ENCODE measurements at places on chromosomes 11 and 22.

DNA sequence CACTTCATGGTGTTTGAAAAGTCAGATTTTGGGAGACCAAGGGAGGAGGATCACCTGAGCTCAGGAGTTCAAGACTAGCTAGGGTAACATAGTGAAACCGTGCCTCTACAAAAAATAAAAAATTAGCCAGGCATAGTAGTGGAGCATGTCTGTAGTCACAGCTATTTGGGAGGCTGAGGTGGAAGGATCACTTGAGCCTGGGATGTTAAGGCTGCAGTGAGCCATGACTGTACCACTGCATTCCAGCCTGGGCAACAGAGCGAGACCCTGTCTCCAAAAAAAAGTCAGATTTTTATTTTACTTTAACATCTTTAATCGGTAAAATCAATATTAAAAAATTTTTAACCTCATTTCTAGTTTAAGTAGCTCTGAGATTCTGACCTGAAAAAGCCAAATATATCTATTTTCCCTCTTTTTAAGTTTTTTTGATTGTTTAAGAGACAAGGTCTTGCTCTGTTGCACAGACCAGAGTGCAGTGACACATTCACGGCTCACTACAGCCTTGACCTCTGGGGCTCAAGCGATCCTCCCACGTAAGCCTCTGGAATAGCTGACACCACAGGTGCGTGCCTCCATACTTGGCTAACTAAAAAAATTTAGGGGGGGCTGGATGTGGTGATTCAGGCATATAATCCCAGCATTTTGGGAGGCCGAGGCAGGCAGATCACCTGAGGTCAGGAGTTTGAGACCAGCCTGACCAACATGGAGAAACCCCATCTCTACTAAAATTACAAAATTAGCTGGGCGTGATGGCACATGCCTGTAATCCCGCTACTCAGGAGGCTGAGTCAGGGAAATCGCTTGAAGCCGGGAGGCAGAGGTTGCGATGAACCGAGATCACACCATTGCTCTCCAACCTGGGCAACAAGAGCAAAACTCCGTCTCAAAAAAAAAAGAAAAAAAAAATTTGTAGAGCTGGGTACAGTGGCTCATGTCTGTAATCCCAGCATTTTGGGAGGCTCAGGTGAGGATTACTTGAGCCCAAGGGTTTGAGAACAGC is 48.4 kb downstream of the SFI1 start:
- no peak for DNase-seq

DNA sequence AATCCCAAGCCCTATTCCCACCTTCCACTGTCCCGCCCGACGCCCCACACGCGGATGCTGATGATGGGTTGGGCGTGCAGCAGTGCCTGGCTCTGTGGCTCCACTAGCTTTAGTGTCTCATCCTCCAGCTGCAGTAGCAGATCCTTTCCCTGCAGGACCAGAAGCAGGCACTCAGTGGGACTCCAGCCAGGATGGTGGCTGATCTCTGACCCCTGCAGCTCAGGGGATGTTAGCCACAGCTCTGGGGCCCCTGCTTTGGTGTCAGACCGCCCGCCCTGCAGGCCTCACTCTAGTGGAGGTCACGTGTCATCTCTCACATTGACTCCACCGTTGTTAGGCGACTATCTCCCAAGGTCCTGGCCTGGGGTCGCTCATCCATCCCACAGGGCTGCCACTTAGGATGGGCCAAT is 11.8 kb downstream of the SMPD1 start:
- no peak for DNase-seq

DNA sequence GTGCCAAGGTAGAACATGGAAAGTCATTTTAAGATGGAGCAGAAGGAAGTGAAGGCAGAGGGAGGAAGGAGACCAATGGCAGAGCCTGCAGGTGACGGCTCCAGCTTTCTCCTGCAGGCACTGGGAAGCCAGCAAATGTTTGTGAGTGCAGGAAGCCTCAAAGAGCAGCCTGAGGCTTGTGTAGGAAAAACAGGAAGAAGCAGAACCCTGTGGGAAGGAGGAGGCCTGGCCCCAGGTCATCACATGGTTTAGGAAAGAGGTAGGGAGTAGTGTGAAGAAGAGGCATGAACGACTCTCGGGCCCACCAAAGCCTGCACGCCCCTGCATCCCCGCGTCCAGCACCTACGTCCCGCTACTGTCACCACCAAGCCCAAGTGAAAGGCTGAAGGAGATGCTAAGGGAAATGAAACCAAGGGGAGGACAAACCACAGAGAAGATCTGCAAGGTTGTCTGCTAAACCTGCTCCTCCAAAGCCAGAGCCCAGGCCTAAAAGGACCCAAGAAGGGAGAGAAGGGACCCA is 151.5 kb downstream of the CHST1 start:
- DNase-seq, result no peak

GRCh38 chr11:37896016-37896415 is 1298.0 kb upstream of the RAG2 start:
- no peak for DNase-seq

DNA sequence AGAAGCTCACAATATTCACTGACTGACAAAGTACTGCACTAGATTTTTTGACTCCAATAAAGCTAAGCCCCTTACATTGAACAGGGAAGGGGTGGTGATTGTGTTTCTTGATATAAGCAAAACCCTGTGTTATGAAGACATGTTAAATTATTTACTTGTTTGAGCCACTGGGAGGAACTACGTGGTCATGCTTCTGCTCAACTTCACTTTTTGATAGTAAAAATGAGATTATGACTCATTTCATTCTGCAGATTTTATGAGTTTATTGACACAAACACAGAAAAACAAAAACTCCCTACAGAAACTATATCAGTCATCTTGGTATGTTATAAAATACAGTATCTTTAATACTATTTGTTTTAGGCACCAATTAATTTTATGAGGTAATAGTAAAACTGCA is 124.7 kb downstream of the CADM1 start:
- no peak for DNase-seq

DNA sequence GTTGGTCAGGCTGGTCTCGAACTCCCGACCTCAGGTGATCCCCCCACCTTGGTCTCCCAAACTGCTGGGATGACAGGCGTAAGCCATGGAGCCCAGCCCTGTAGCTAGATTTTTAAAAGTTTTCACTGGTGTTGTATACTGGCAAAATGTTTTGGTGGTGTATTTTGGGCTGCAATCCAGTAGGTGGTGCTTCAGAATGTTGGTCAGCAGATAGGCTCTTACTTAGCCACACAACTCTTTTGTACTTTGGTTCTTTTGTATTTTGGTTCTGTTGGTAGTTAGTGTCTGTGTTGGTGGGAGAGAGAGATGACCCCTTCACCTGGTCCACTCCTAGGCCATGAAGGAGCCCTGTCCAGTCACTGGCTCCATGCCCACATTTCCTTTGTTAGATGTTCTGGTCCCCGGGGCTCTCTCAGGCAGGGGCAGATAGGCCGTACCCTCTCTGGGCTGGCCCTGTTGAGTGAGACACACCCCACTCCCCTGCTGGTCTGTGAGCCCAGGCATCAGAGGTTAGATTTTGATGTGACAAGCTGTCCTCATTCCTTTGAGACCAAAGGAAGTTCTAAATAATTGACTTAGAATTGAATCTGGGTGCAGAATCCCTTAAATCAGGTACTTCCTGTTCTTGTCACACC is 123.8 kb downstream of the DDX10 start:
- no peak for DNase-seq

DNA sequence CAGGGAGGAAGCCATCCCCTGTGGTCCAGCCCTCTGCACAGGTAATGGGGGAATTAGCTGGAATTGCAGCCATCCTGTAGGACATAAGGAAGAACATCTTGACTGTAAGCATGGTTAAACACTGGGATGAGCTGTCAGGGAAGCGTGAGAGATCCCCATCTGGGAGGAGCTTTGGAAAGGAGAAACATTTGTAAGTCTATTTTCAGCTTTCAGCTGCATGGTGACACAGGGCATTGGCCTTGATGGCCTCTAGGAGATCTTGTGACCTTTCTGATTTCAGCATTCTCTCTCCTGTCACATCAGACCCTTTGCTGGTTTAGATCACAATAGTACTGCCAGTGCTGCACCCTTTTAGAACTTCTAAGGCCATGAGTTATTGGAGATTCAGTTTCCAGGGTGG is 47.1 kb downstream of the BCR start:
- no peak for DNase-seq

DNA sequence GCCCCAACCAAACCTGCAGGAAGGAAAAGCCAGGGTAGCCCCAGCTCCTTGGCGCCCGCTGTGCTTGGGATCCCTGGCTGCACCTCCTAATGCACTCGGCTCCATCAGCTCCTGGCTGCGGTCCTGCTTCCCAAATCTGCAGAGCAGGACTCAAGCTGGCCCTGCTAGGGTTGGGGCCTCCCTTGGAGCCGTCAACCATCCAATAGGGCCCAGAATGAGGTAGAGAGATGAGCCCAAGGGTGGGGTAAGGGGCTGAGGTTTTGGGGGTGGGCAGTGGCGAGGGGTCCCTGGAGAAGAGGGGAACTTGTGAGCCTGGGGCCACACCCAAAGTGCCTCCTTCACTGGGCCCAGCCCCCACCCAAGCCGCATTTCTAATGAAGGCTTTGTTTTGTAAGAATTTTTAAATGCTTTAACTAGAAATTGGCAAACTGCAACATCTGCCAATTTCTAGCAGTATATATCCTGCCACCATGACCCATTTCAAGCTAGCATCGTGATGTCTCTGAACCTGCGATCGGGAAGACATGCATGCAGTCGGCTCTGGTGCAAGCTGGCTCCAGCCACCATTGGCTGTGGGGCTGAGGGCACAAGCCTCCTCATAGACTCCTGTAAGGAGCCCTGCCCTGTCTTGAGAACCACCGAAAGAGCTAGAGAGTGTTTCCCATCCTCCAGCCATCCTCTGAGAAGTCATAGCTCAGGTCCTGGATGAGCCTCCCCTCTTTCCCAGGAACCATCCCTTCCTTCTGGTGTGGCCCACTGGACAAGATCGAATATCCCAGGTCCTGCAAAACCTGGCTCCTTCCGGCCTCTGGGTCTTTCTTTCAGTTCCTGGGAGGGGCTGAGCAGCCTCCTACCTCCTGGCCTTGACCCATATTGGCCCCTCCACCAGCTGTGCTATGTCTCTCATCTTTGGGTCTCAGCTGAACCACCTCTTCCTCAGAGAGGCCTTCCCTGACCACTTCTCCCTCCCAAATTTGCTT is 15.5 kb downstream of the C1QTNF6 start:
- no peak for DNase-seq

GRCh38 chr11:45259592-45259991 is 26.5 kb downstream of the SYT13 start:
- DNase-seq, result no peak

DNA sequence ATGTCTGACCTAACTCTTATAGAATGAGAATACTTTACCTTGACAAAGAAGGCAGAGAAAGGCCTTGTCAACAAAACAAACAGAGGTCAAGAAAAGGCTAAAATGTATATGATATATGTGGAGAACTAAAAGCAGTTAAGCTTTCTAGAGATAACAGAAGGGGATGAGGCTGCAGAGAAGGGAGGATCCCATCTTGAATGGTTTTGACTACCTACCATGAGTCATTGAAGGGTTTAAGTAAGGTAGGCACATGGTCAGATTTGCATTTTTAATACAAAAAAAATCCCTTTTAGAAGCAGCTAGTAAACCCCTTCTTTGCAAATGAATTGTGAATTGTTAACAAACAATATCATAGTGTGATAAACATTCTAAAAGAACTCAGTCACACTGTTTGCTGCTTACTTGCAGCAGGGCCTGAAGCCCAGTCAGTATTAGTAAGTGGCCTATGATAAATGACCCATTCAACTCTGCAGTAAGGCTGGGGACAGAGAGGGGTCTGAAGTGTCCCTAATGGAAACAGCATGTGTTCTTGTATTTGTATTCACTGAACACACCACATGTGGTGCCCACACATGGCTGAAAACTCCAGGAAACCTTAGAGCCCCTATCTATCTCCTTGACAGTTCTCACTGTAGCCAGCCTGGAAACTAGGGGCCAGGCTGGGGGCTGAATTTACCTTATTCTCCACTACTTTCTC is 328.8 kb upstream of the PITPNB start:
- DNase-seq, result no peak

GRCh38 chr22:20063271-20064139 is 16.5 kb upstream of the DGCR8 start:
- DNase-seq, result no peak

DNA sequence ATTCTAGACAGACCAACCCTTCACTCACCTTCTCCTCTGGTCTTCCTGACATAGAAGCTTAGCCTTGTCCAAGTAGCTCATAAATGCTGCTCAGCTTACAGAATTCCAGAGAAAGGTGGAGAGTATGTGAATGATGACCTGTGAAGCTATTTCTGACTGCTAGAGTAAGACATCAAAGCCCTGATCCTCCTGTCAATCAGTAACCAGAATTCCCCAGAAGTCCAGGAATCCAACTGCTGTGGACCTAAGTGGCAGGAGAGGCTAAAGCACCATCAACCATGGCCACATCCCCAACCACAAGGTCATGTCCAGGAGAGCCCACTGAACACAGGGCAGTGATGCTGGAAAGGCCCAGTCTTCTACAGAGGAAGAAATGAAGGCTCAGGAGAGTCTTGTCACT is 2.6 kb downstream of the OR51G2 start:
- no peak for DNase-seq

Data from heart right ventricle (tissue), 16 donors.